ENCODE measurements at places on chromosomes 4 and X.
A peak's percentile ranks its signal among the peaks of the same experiment; 100 is the strongest.

DNA sequence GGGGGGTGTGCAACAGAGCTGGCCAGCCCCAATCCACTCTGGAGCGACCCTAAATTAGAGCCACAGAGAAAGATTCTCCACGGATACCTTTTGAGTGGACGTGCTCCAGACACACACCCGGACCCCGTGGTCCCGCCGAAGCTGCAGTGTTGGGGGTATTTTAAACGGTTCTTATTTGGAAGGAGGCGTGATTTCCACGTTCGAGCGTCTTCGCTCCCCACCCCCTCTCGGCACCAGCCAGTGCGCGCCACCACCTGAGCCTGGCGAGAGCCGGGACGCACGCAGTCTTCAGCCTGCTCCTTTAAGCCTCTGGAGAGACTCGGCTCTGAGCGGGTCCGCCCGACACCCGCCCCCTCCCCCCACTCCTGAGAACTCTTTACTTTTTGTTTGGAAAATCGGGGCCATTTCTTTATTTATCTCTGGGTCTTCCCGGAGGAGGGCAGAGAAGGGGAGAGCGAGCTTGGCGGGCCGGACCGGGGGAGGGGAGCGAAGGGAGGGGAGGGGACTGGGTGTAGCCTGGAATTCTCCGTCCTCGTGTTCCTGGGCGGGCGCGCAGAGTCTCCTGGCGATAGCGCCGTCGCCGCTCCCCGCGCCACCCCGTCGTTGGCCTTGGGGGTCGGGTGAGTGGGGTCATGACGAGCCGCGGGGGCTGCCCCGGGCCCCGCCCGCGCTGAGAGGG lies 668 bp upstream of the PTCHD1 start:
- peak; percentile 79 for DNase-seq

DNA sequence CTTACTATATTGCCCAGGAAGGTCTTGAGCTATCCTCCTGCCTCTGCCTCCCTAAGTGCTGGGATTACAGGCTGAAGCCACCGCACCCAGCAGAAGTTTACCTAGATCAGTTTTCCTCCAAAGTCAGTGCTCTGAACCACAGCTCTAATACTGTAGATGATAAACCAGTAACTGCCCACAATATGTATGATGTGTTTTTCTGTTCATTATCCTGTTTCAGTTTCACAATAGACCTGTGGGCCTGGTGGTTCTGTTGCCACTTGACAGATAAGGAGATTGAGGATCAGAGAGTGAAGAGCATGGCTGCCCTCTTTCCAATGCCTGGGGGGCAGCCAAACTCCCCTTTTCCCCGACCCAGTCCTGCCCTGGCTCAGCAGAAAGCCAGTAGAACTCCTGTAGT lies 87.0 kb downstream of the EFNB1 start:
- no peak for DNase-seq

GRCh38 chrX:4181782-4182407 lies 468.4 kb upstream of the PRKX start:
- DNase-seq, result peak; percentile 94

GRCh38 chr4:169958629-169959028 lies 67.6 kb downstream of the MFAP3L start:
- DNase-seq, result peak; percentile 19

DNA sequence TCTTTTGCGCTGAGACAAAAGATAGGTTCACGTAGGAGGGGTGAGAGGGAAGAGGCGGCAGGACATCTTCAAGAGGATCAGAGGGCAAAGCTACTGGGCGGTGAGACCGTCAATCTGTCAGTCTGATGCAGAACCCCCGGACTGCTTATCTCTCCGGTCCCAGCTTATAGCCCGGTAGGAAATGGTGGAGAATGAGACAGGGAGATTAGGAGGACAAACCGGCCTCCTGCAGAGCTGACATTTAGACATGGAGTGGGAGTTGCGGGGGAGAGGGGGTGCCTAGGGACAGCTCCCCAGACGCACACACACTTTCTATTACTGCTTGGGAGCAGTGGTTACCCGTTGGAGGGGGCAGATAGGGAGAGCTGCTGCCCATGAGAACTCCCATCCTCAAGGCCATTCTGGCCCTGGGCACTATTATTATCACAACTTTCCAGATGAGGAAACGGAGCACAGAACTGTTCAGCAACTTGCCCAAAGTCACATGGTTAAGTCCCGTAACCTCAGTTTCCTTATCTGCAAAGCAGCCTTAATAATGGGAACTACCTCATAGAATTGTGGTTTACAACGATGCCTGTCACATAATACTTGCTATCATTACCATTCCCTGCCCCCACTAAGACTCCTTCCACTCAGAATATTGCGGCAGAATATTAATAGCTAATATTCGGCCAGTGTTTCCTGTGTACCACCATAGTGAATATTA lies 1.1 kb upstream of the HDAC6 start:
- DNase-seq, result no peak

- peak; percentile 43 for DNase-seq
Measured at GRCh38 chrX:53262918-53263394, 18.4 kb downstream of the IQSEC2 start.

DNA sequence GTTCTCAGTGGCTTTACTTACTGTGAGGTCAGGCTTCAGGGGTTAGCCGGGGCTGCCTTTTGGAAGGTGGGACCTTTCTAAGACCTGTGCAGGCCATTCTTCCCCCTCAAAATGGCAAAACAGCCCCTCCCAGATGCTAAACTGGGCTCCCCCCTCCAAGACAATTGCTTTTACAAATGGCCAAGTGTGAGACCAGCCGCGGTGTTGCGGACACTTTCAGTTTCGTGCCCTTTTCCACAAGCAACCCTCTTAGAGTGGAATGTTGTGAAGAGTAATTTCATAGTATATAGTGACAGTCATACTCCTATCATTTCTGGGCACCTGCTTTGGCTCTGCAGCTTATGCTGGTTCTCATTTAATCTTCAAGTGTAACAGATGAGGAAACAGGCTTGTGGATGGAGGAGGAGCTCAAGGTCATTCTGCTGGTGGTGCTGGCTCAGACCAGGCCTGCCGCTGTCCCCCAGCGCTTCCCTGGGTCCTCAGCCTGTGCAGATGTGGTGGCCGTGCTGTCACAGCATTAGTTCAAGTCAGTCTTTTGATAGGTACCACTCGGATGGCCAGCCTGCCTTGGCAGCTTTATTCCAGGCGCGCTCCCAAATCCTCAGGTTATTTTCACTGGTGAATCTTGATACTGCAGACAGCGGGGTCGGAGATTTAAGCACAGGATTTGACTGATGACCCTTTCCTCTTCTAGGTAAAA lies 55.0 kb upstream of the TADA2B start:
- DNase-seq, result no peak

- no peak for DNase-seq
Measured at GRCh38 chr4:3679071-3679825, 86.9 kb upstream of the ADRA2C start.

- no peak for DNase-seq
Measured at GRCh38 chr4:1502976-1503375, 96.7 kb upstream of the NKX1-1 start.

GRCh38 chrX:120742946-120743665 lies 113.3 kb upstream of the C1GALT1C1 start:
- no peak for DNase-seq

- no peak for DNase-seq
Measured at GRCh38 chr4:73099143-73099542, 29.6 kb upstream of the COX18 start.

DNA sequence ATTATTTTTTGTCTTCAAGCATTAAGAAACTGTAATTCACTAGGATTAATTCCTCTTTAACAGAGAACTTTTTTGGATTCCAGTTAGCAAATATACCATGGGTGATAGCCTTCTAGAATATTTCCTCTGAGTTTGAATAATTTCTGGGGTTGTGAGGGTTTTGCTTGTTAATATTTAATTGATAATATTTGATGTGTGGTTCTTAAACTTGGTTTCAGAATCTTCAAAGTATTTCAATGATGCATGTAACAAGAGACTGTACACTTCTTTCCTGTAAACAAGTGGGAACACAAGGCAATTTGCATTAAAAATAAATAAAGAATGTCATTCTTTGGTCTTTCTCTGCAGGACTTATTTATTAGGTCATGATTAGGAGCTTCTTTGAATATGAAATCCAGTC lies 9.5 kb upstream of the C4orf51 start:
- no peak for DNase-seq

DNA sequence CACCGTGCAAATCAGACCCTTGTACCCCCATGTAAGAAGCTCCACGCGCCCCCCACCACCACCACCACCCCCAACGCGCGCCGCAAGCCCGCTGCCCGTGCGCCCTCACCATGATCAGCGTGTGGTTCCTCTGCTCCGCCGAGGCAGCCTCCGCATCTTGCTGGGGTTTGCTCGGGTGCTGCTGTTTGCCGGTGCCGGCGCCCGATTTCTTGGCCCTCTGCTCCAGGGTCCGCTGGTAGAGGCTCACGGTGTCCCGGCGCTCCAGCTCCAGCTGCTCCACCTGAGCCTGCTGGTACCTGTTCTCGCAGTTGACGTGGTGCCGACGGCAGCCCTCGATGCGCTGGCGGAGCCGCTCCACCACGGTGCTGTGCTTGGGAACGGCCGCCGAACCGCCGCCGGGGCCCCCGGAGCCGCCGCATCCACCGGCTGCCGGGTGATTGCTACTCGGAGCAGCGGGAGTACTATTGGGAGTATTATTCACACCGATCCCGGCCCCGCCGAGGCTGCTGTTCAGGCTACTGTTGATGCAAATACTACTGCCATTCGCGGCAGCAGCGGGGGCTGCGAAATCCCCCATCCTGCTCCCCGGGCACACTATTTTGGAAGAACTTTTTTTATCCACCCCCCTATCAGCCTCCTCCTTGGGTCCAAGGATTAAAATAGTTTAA lies 1.1 kb downstream of the MAML3 start:
- DNase-seq, result peak; percentile 71

GRCh38 chr4:85793233-85793585 lies 318.3 kb downstream of the ARHGAP24 start:
- no peak for DNase-seq

GRCh38 chrX:150459196-150459595 lies 96.1 kb downstream of the MAMLD1 start:
- no peak for DNase-seq

DNA sequence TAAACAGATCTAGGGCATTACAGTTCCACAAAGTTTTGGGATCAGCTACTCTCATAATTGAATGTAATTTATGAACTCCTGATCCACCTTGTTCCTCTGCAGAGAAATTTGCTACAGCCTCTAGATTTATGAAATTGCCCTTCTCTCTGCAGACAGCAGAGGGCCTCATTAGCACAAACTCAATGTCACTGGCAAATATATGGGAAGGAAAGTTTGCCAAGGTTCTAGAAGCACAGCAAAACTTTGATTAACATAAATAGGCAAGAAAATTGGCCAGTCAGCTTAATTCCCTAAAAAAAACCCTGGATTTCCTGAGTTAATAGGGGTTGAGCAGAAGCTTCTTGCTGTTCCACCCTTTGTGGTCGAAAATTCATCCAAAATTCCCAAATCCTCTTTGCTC lies 31.5 kb downstream of the PRPS1 start:
- no peak for DNase-seq

DNA sequence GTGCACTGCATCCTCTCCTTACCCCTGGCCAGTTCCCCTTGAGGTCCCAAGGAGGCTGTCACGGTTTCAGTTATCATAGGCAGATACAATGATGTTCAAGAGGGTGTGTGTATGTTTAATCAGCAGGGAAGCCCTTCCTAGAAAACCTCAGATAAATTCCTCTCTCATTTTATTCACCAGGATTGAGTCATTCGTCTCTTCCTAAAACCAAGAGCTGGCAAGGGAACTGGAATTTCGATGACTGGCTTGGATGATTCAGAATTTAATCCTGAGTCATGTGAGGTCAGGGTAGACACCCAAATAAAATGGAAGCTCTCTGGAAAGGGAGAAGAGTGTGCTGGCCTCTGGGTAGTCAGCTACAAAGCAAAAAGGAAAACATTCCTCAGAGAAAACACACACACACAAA lies 106.2 kb upstream of the RAPGEF2 start:
- DNase-seq, result no peak

GRCh38 chr4:120683897-120684540 lies 238.5 kb downstream of the PRDM5 start:
- DNase-seq, result no peak

DNA sequence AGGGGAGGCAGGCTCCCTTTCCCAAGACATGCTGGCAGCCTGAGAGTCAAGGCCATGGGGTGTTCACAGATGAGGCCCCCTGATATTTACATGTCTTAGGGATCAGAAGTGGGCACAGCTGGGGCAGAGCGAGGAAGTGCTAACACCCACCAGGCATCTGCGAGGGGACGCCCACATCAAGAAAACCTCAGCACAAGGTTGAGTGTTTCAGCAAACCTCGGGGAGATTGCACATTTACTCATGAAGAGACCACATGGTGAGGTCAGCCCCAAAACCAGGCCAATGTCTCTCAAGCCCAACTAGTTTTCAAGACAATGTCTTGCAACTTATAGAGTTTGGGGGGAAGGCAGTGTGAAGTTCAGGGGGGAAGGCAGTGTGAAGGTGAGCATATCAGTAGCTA lies 55.2 kb downstream of the CLNK start:
- no peak for DNase-seq

DNA sequence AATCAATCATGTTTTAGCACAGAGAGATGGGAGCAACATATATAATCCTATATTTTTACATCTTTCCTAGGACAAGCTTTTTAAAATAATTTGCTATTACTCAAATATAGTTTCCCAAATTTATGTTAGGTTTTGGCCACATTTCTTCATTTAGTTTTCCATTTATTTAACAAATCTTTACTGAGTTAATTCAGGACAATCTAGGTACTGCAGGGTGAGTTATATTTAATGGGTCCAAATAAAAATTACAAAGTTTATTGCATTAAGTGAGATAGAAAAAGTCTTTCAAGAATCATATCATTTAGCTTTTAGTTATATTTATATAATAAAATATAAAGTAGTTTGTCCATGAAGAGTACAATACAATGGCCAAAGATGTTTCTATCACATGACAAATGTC lies 269.2 kb downstream of the EPHA5 start:
- DNase-seq, result no peak

- DNase-seq, result no peak
Measured at GRCh38 chrX:65634732-65635131, 32.7 kb upstream of the MSN start.

GRCh38 chr4:120920666-120921065 lies 1.9 kb downstream of the PRDM5 start:
- DNase-seq, result no peak

DNA sequence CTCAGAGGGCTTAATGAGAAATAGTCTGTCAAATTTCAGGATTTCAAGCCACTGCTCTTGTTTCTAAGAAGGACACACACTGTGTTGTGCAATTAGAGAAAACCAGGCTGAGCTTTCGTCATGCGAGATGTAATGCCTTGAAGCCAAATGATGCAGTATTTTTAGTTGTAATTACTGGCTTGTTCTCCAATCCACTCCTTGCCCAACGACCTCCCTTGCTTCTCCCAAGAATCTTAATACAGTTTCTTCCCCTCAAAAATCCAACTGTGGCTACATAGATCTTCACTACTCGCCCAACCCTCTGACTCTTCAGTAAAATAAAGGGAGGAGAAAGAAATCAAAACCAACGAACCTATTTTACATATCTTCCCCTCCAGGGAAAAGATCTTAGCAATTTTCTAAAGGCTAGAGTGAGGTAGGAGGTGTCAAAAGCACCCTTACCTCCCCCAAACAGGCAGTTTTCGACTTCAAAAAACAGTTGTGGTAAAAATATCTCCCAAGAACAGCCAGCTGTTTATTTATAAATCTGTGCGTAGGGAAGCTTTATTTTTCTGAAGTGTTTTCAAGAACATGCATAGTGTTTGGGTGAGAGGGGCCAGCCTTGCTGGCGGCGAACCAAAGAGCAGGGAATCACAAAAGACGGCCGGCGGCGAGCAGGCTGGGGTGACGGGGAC lies 68.7 kb downstream of the MGST2 start:
- no peak for DNase-seq
